SK-N-DZ (cell line): ENCODE measurements at places on chromosomes 6 and 20.

DNA sequence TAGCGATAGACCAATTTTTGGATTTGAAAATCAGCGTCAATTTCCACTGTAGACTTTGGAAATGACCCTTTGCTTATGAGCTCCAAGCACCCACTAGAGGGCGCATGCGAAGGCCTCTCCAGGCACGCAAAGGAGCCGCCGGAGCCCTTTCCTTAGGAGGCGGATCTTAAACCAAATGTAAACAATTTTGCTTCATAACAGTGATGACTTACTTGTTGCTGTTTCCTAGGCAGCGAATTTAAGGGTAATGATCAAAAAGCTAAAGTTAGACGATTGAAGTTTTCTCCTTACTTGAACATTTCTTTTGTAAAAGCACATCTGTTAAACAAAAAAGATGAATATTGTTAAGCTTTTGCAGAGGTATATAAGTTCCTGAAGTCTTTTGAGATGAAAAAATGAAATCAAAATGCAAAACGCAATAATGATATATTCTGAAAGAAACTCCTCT lies 29.2 kb upstream of the EXOC2 start:
- peak; percentile 60 for DNase-seq

DNA sequence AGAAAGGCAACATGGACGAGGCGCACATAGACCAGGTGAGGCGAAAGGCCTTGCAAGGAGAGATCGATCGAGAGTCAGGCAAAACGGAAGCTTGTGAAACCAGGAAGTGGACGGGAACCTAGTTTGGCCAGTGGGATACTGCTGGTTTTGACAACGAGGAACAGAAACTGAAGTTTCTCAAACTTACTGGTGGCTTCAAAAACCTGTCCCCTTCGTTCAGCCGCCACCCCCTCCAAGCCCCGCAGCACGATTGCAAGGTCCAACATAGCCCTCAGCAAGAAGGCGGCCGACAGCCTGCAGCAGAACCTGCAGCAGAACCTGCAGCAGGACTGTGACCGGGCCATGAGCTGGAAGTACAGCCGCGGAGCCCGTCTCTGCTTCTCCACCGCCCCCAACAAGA lies 238.0 kb downstream of the KHDC1L start:
- no peak for DNase-seq

DNA sequence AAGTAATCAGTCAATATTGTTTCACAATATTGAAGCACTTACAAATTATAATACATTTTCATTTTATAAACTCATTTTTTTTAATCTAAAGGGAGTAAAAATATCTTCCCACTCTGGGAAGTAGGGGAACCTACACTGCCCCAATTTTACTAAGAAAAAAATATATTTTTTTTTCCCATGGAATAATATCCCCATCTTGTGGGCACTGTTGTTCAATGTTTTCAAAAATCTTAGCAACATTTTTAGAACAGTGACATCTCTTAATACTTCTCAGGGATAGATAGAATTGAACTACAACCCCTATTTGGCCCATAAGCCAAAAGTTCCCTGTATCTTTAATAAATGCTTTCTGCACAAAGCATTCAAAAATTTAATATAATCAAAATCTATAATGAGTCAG lies 42.9 kb downstream of the ARHGAP18 start:
- no peak for DNase-seq

DNA sequence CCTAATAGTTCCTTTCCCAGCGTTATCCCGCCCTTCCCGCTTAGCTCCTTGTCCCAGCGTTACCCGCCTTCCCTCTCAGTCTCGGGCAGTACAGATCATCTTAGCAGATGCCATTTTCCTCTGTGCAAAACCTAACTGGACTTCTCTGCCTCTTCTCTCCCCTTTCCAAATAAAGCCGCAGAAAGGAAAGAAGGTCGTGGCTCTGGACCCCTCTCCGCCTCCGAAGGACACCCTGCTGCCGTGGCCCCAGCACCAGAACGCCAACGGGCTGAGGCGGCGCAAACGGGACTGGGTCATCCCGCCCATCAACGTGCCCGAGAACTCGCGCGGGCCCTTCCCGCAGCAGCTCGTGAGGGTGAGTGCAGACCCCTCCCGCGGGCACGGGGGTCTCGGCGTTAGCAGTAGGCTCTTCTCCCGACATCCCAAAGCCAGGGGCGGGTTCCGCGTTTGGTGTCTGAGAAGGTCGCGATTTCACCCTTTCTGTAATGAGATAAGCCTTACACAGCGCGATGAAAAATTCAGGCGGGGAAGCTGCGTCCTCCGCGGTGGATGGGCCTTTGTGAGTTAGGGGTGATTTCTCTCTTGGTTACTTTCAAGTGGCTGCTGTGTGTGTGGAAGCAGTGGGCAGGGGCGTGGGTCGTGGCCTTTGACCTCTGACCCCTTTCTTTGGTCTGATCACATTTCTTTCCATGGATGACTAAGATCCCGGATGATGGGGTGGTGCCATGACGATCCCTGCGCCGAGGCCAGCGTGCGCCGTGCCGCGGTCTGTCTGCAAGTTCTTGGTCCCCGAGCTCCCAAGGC lies 292.7 kb downstream of the TAF4 start:
- DNase-seq, result no peak

- DNase-seq, result no peak
Observed at GRCh38 chr6:90993770-90994169, 406.9 kb upstream of the MAP3K7 start.

DNA sequence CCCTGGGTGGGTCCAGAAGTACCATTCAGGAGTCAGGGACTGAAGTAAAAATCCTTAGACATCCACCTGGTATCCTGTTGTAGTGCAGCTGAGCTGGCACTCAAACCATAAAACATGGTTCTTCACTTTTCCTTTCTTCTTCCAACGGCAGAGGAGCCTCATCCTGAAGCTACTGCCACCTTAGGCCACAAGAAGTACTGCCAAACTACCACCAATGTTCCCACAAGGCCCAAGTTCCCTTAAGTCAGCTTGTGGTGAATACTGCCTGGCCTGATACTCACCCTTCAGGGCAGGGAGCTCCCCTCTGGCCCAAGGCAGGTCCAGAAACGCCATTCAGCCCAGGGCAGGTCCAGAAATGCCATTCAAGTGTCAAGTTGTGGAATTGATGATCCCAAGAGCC lies 1053.4 kb upstream of the CITED2 start:
- DNase-seq, result peak; percentile 8

GRCh38 chr6:129630596-129630995 lies 79.4 kb downstream of the ARHGAP18 start:
- DNase-seq, result no peak

GRCh38 chr20:5482791-5483190 lies 166.0 kb upstream of the PROKR2 start:
- no peak for DNase-seq

DNA sequence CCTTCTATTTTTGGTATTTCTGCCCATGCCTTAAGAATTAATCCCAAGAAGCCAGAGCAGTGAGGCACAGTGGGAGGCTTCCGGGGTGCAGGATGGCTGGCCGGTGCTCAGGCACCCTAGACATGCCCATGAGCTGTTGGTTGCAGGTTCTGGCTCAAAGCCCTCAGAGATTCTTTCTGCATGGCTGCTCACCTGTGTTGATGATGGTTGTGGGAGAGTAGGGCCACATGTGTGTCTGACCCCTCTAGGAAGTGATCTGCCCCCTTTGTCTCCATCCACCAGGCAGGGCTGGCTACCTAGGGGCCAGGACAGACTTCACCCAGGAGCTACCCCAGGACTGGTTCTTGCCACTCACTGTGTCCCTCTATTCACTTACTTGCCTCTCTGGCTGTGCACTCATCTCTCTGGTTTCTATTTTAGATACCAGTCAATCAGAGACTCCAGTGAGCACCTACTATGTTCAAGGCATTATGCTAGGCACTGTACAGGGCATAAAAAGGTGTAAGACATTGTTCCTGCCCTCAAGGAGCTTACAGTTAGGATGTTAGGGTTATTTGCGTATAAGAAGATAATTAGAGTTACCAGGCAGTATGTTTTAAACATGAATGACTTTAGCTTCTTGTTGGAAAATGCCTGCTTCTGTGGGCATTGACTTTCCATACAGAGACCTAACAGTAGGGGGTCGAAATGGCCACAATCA lies 16.8 kb downstream of the CD83 start:
- DNase-seq, result no peak

- no peak for DNase-seq
Observed at GRCh38 chr6:12716298-12716916, at the start of gene PHACTR1. TSS of gene PHACTR1 (plus strand) at chr6:12716767.

GRCh38 chr6:37801605-37801940 lies 18.0 kb upstream of the ZFAND3 start:
- DNase-seq, result no peak

DNA sequence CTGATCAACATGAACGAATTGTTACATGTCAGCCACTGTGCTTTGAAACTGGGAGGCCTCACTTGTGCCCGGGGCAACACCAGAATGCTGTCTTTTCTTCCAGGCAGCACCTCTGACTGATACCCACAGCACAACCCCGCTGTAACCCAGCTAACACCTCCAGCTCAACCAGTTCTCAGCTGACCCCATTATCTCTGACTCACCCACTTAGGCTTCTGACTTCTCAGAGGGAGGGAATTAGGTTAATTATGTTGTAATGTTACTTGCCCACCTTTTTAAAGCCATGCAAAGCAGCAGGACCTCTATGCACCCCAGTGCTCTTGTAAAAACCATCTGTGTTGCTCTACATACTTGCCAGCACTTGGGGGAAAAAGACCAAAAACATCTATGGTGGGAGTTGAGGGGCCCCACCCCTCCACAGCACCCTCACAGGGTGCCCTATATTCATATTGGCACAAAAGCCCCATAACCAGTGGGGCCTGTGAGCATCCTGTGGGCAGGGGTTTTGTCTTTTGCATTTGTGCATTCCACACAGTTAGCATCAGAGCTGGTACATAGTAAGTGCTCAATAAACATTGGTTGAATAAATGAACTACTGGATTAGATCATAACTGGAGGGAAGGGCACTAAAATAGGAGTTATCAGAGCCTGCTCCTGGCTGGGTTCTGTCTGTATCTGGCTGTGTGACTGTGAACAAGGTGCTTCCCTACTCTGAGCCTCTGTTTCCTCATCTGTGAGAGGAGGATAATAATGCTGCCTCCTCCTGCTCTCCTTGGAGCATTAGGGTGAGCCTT lies 22.3 kb downstream of the BNIP5 start:
- no peak for DNase-seq

- DNase-seq, result no peak
Observed at GRCh38 chr6:89950879-89951391, 56.7 kb downstream of the GJA10 start.

DNA sequence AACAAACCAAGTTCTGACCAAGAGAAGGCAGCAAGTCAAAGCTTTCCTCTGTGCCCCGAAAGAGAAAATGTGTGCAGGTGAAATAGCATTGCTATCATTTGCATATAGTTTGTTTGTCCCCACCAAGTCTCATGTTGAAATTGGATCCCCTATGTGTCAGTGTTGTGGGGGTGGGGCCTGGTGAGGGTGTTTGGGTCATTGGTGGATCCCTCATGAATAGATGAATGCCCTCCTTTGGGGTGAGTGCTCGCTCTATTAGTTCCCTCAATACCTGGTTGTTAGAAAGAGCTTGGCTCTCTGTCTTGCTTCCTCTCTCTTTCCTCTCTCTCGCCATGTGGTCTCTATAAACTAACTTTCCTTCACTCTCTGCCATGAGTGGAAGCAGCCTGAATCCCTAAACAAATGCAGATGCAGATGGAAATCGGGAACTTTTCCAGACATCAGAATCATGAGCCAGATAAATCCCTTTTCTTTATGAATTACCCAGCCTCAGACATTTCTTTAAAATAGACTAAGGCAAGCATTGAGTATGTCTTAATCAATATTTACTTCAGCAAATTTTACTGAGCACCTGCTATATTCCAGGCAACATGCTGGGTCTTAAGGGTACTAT lies 43.8 kb upstream of the SYNDIG1 start:
- no peak for DNase-seq

GRCh38 chr20:60586269-60587050 lies 628.2 kb downstream of the CDH26 start:
- DNase-seq, result no peak

- DNase-seq, result no peak
Observed at GRCh38 chr20:54262671-54263070, 54.8 kb downstream of the PFDN4 start.

DNA sequence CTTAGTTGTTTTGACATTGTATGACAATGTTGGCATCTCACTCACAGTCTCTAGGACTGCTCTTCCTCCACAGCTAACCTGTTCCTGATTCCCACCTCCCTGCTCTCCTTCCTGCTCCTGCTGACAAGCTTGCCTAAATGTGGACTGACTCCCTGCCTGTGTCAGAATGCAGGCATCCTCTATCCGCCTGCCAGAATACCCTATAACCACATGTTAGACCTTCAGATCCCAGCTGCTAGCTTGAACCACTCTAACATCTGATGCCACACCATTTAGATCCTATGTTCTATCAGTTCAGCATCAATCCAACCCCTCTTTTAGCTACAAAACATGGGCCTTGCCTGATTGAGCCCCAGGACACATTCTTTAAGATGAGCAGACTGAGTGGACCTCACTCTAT lies 12.2 kb downstream of the FILIP1 start:
- no peak for DNase-seq

- DNase-seq, result no peak
Observed at GRCh38 chr6:140537834-140538705, 1163.6 kb upstream of the CITED2 start.

GRCh38 chr6:116363759-116364158 lies 7.0 kb upstream of the DSE start:
- DNase-seq, result no peak

DNA sequence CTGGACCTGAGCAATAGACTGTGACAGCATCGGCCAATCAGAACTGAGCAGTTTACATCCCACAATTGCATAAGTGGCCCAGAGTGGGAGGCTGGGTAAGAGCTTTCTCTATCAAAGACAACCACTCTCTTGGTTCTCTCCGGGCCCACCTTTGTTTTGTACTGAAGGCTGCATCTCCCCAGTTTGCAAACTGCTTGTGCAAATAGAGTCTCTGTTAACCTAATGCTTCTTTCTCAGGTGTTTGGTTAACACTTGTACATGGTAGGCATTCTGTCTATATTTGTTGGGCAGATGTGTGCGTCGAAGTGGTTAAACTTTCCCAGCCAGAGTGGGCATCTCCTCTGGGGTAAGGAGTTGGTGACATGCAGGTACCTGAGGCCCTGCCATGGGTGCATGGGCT lies 177.1 kb downstream of the CDH26 start:
- DNase-seq, result no peak

GRCh38 chr6:82268301-82268846 lies 20.8 kb upstream of the IBTK start:
- peak; percentile 67 for DNase-seq

GRCh38 chr6:129448965-129449364 lies 261.0 kb downstream of the ARHGAP18 start:
- no peak for DNase-seq

- DNase-seq, result no peak
Observed at GRCh38 chr20:21513181-21513663, 642 bp downstream of the NKX2-2 start.

GRCh38 chr6:107207251-107207873 lies 92.0 kb upstream of the BEND3 start:
- DNase-seq, result no peak

DNA sequence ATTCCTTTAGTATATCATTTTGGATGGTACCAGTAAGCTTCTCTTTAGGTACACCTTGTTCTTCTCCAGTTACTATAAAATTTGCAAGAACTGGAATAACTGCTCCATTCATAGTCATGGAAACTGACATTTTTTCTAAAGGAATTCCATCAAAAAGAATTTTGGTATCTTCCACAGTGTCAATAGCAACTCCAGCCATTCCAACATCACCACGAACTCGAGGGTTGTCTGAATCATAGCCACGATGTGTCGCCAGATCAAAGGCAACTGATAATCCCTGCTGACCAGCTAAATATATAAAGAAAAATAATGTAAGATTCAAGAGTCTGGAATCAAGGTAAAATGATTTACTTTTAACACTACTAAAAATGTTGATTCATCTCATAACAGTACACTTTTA lies 5.3 kb downstream of the MMUT start:
- no peak for DNase-seq

- no peak for DNase-seq
Observed at GRCh38 chr20:21137078-21137477, 11.2 kb downstream of the KIZ start.
